ENCODE measurements at places on chromosomes 6 and 20.

- DNase-seq = no peak
These were observed 67.5 kb downstream of the MTHFD1L start for GRCh38 chr6:150932996-150933395.

- DNase-seq = no peak
These were observed 619.0 kb downstream of the DOK5 start for GRCh38 chr20:55094353-55094861.

- no peak for DNase-seq
These were observed 100.3 kb upstream of the MPC1 start for GRCh38 chr6:166483026-166483425.

DNA sequence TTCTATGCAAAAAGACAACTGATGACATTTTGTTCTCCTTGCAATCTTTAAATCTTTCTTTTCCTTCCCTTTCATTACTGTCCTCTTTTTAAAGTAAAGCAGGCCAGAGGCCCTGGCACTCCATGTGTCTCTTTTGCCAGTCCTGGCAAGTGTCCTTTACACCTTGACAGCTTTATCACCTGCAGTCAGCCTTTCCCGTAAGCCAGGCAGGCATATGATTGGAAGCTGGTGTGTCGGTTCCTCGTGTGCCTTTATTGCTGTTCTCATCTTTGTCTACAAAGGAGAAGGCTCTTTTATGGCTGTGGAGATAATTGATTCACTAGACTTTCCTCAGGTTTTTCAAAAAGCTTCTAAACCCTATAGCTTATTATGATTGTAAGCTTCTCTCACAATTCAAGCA, 162.3 kb upstream of the FBXL4 start:
- no peak for DNase-seq

- no peak for DNase-seq
These were observed 117.6 kb downstream of the PERP start for GRCh38 chr6:137989664-137990063.

GRCh38 chr20:47801079-47801478, 15.8 kb upstream of the SULF2 start:
- DNase-seq = no peak

Data from iPS-NIHi11 (cell line).